Activated T-helper 17 cell treated with anti-CD3 and anti-CD28 coated beads, Interleukin-2, amount 50 U/mL, for 72 hours (primary cell): ENCODE measurements at places on chromosomes 6 and 20.

- ATAC-seq, result no peak
Measured at GRCh38 chr6:24205020-24205492, 79.0 kb downstream of the NRSN1 start.

GRCh38 chr20:10433623-10434466 lies at the start of gene MKKS:
Gene MKKS, minus strand, starts transcription at chr20:10434222. Its CDS starts 20,708 bp downstream, at chr20:10413514.
- ATAC-seq, result peak; percentile 66

DNA sequence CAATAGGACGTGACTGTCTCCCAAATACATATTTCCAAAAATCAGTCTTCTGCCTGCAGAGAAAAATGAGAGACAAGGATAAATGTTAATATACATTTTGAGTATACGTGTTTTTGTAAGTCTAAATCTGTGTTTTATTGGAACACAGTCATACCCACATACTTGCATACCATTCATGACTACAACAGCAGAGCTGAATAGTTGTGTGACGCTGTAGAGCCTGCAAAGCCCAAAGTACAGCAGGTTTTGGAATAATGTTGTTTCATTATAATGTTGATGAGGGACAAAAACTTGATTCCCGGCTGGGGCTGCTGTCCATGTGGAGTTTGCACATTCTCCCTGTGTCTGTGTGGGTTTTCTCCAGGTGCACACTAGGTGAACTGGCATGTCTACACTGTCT lies 23.8 kb upstream of the FBXO9 start:
- no peak for ATAC-seq

- ATAC-seq, result peak; percentile 93
Measured at GRCh38 chr6:159989492-159990480, 20.9 kb downstream of the IGF2R start.

DNA sequence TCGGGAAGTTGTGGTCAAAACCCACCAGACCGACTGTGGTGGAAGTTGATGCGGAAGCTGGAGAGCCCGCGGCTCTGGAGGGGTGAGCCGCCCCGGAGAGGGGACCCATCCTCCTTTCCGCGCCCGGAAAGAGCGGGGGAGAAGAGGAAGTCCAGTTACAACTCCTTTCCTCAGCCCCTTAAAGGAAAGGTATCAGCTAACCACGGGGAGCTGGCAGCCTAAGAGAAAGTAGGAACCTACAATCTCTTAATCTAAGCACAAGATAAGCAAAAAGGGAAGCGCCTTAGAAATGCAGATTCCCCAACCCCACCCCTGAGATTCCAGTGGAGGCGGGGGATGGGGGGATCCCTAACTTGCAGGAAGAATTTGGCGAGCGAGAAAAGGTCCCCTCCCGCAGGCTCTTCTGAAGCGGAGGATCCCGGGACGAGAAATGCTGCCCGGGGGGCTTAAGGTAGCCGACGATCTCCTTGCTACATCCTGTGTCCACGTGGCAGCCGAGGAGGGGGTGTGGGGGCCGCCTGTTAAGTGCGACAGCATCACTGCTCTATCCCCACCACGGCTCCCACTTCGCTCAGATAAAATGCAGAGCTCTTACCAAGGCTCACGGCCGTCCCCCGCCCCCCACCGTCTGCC lies 87.5 kb downstream of the ZFP64 start:
- no peak for ATAC-seq
